ENCODE measurements at places on chromosomes 2 and 18.

- DNase-seq: peak; percentile 7
Observed at GRCh38 chr2:65638443-65638842, 206.0 kb upstream of the SPRED2 start.

GRCh38 chr2:163345795-163346573 is 389.8 kb downstream of the FIGN start:
- peak; percentile 56 for DNase-seq

GRCh38 chr18:70420146-70420898 is 131.5 kb downstream of the SOCS6 start:
- peak; percentile 95 for DNase-seq

- DNase-seq: peak; percentile 72
Observed at GRCh38 chr2:102112692-102113665, 29.6 kb upstream of the IL1R1 start.

DNA sequence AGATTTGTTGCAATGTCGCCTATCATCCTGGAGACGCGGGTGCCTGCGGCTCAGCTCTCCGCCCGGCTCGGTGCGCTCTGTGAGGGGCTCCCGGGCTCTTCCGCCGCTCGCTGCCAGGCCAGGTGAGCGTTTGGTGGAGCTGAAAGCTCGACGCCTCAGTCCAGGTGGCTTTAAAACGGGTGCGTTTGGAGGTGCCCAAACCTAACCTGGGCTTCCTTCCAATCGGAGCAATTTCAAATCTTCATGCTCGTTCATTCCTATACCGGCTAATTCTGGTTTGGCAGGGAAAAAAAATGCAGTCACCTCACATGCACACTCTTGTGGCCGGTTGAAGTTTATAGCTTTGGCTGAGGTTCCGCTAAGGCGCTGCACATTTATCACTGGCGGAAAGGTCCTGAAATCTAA is at the start of gene SLC16A14:
TSS of gene SLC16A14 (minus strand) at position 274 of the 405 bp plus-strand sequence. CDS start 9,572 bp downstream, outside the sequence.
- peak; percentile 40 for DNase-seq

GRCh38 chr2:212197776-212198175 is 340.8 kb downstream of the ERBB4 start:
- no peak for DNase-seq

- peak; percentile 25 for DNase-seq
Observed at GRCh38 chr2:121094101-121094500, 190.9 kb downstream of the TFCP2L1 start.

GRCh38 chr2:121086450-121086849 is 198.6 kb downstream of the TFCP2L1 start:
- DNase-seq: no peak

GRCh38 chr2:217948351-217948791 is 54.4 kb downstream of the TNS1 start:
- DNase-seq: no peak

- no peak for DNase-seq
Observed at GRCh38 chr2:86033751-86034692, 71.7 kb downstream of the POLR1A start.

DNA sequence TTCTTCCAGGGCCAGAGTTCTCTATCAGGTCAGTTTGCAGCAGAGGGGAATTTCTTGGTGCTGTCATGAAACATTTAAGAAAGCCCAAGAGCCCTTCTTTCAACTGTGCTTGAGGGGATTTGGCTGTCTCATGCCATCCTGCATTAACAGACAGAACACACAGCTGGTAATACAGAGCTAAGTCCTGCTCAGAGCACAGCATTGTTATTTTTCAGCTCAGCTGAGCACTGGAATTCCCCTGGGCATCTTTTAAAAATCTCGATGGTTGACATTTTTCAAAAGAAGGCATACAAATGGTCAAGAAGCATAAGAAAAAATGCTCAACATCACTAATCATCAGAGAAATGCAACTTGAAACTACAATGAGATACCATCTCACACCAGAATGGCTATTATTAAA is 14.9 kb upstream of the IL1R2 start:
- no peak for DNase-seq

DNA sequence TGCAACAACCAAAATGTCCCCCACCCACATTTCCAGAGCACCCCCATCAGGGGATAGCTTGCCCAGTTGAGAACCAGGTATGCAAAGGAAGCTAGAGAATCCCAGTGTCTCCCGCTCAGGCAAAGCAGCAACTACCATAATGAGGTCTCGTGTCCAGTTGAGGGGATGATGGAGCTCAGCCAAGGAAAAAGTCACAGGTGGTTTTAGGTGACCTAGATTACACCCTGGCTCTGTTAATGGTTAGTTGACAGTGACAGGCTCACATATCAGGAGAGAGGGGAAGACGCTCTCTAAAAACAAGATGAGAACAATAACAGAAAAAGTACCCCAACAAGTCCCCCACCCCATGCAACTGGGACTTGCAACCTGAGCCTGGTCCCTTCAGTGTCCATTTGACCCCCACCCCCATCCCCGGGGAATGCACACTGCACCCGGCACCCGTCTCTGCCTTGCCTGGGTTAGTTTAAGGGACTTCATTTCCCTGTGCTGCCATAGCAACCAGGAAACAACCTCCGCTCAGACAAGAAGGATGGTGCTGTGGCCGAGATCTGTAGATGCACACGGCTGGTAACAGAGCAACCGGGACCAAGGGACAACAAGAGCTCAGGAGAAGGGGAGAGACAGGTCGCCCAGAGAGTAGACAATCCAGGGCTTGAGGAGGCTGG is at the start of gene KIAA2012:
TSS of gene KIAA2012 (plus strand) at position 519 of the 665 bp plus-strand sequence. CDS start 373 bp downstream, outside the sequence.
- DNase-seq: no peak

Data from fibroblast of mammary gland (primary cell).